ENCODE measurements at places on chromosomes 2 and 18. TPM values are rescaled to one million over a fixed set of nuclear protein-coding genes. Genes with fewer than 3 reads are reported as not detected.
A peak's percentile ranks its signal among the peaks of the same experiment; 100 is the strongest.

Gene UGT1A7
- total RNA-seq: not detected

Gene COBLL1
- total RNA-seq: 16.3 TPM

Gene NFATC1
- total RNA-seq: 2.2 TPM

Gene SCG2
- total RNA-seq: not detected

Gene MERTK
- total RNA-seq: 9.0 TPM

Gene INO80B
- 7.0 TPM for total RNA-seq

Gene TTN
- total RNA-seq: 3.0 TPM

Gene TMEM247
- not detected for total RNA-seq

Gene SLC5A7
- total RNA-seq: under 0.01 TPM

Gene SNORC
- 2.7 TPM for total RNA-seq

Gene TMEFF2
- not detected for total RNA-seq

GRCh38 chr18:76484749-76485387 is 10.2 kb downstream of the ZNF516 start:
- H3K27ac ChIP-seq: no peak overlapping the region

GRCh38 chr2:54206596-54206995 is 49.4 kb downstream of the TSPYL6 start:
- no peaks in the 10 kb centered on the region for H3K27me3 ChIP-seq
- no peak overlapping the region for H3K4me3 ChIP-seq
- no peak for DNase-seq
- peaks cover 2% of the 10 kb centered on the region for H3K4me1 ChIP-seq

GRCh38 chr18:6871566-6871965 is 142.1 kb downstream of the ARHGAP28 start:
- H3K27me3 ChIP-seq: no peaks in the 10 kb centered on the region
- H3K27ac ChIP-seq: no peak overlapping the region
- no peaks in the 10 kb centered on the region for H3K36me3 ChIP-seq
- no peak overlapping the region for H3K4me3 ChIP-seq
- DNase-seq: no peak

- no peaks in the 10 kb centered on the region for H3K27me3 ChIP-seq
- H3K4me3 ChIP-seq: no peak overlapping the region
- no peak overlapping the region for H3K27ac ChIP-seq
- H3K36me3 ChIP-seq: no peaks in the 10 kb centered on the region
- no peaks in the 10 kb centered on the region for H3K4me1 ChIP-seq
Measured at GRCh38 chr2:109380502-109381326, 233.1 kb downstream of the SEPTIN10 start.

DNA sequence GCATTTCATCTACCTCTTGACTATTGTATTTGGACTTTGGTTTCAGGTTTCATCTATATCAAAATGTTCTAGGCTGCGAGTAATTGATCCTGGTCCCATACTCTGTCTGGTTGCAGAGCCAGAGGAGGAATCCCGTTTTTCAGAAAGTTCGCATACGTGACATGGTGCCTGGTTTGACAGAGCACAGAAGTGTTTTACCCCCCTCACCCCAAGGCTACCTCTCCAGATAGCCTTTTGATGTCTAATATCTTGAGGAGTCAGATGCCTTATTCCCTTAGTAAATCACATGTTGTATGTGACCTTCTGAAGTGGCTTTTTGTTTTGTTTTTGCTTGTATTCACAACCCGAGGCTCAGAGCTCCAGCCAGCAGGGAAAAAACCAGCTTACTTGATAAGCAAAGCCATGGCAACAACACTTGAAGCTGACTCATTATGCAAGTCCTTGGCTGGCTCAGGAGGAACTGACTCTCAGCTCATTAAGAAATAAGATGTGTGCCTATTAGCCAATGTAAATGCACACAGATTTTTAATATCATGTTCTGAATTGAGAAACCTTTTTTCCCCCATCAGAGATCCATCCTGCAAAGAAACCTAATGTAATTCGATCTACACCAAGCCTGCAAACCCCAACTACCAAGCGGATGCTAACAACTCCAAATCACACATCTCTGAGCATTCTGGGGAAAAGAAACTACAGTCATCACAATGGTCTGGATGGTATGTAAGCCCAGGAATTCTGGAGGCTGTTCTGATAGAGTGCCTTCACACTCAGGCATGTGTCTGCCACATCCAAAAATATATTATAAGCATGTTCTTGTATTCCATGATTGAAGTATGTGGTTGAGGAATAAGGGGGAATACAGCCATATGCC is 41.4 kb downstream of the OXER1 start:
- no peak overlapping the region for H3K27ac ChIP-seq
- H3K27me3 ChIP-seq: no peaks in the 10 kb centered on the region
- H3K4me1 ChIP-seq: no peaks in the 10 kb centered on the region
- no peaks in the 10 kb centered on the region for H3K36me3 ChIP-seq

DNA sequence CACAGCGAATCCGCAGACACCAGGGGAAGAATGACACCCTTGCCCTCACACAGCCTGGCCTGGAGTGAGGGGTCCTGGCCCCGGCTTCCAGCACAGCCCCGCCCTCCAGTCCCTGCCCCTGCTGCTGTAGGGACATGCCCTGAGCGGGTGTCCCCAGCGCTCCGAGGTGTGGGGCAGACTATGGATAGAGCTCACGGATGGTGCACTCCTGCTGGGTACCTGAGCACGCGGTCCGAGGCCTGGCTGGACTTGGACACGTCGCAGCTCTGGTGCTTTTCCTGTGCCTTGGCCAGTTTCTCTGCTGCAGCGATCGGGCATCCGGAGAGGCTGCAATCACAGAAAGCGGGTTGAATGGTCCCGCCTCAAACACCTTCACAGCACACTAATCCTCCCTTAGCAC is 165.7 kb upstream of the PXDN start:
- no peaks in the 10 kb centered on the region for H3K27me3 ChIP-seq
- no peak overlapping the region for H3K4me3 ChIP-seq
- H3K27ac ChIP-seq: no peak overlapping the region

DNA sequence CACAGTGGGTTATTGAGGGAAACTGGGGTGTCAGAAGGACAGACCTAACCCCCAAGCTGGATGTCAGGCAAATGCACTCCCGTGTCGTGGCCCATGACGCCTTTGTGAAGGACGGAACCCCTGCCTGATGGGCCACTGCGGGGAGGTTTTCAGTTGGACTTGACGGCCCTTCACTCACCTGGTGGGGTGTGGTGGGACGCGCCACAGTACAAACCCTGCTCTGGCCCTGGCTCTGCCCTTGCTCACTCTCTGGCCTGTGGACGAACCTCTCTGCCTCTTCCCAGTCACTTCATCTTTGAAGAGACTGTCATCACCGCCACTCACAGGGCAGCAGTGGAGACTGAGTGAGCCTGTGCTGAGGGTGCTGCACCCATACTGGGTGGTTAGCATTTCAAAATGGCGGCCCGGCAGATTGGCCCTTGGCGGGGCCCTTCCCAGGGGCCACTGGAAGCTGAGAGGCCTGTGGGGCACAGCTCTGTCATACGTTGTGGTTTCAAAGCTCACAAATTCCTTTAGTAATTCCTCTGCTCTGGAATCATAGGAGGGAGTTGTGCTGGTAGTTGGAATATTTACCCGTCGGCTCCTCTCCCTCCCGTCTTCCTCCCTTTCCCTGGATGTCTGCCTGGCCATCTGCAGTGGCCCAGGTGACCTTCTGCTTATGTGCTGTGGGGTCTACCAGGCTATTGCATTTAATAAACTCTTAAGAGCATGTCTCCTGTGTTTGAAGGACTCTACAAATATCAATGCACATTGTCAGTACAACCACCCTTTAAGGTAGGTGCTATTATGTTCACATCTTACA is 200.6 kb downstream of the CTIF start:
- no peak overlapping the region for H3K4me3 ChIP-seq
- H3K4me1 ChIP-seq: no peaks in the 10 kb centered on the region
- H3K27ac ChIP-seq: no peak overlapping the region
- H3K27me3 ChIP-seq: no peaks in the 10 kb centered on the region
- H3K36me3 ChIP-seq: no peaks in the 10 kb centered on the region

DNA sequence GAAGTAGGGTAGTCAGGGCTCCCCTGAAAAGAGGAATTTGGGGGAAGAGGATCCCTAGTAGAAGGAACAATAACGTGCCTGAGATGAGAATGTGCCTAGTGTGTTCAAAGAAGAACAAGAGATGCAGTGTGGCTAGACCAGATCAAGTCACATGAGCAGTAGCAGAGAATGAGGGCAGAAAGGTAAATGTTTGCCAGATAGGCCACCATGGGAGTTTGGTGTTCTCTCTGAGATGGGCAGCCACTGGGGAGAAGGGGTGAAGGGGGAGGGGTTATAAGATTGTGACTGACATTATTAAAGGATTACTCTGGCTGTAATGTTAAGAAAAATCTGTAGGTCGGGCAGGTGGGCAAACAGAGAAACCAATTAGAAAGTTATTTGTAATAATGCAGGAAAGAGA is 166.0 kb downstream of the LCLAT1 start:
- no peaks in the 10 kb centered on the region for H3K4me1 ChIP-seq
- no peaks in the 10 kb centered on the region for H3K27me3 ChIP-seq
- no peak overlapping the region for H3K27ac ChIP-seq
- H3K4me3 ChIP-seq: no peak overlapping the region
- no peak for DNase-seq

DNA sequence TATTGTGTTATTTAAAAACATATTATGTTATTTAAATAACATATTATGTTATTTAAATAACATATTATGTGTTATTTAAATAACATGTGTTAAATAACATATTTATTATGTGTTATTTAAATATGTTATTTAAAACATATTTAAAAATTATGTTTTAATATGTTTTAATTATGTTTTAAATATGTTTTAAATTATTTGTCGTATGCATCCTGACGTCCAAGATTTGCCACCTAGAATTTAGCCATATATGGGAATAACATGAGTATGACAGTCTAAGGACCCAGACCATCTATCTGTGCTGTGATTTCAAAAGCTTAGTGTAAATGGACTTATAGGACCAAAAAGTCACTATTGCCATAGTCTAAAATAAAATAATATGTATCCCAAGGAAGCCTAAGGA is 484.3 kb upstream of the KLHL29 start:
- H3K4me3 ChIP-seq: no peak overlapping the region
- no peak for DNase-seq
- H3K27me3 ChIP-seq: no peaks in the 10 kb centered on the region
- H3K36me3 ChIP-seq: no peaks in the 10 kb centered on the region
- H3K27ac ChIP-seq: no peak overlapping the region

GRCh38 chr2:40488927-40489677 is 37.2 kb upstream of the SLC8A1 start:
- H3K27me3 ChIP-seq: no peaks in the 10 kb centered on the region
- H3K27ac ChIP-seq: peak overlapping the region; percentile 29
- H3K4me3 ChIP-seq: peak overlapping the region; percentile 28

DNA sequence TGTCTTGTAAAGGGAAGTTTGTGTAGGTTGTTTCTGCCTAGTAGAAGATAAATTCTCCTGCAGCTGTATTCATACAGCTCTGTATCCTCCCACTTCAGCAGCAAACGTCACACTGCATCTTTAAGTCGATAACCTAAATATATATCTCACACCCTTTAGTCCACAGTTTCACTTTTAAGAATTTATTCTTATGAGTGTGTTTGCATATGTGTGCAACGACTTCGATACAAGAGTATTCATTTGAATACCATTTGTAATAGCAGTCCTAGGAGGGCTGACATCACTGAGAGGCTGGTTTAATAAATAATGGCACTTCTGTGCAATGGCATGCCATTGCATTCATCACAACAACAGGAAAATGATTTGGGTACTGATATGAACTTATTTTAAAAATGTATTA is 63.8 kb upstream of the MSH6 start:
- no peaks in the 10 kb centered on the region for H3K36me3 ChIP-seq
- no peak overlapping the region for H3K4me3 ChIP-seq
- no peak for DNase-seq
- no peak overlapping the region for H3K27ac ChIP-seq
- H3K27me3 ChIP-seq: no peaks in the 10 kb centered on the region
- no peaks in the 10 kb centered on the region for H3K4me1 ChIP-seq

DNA sequence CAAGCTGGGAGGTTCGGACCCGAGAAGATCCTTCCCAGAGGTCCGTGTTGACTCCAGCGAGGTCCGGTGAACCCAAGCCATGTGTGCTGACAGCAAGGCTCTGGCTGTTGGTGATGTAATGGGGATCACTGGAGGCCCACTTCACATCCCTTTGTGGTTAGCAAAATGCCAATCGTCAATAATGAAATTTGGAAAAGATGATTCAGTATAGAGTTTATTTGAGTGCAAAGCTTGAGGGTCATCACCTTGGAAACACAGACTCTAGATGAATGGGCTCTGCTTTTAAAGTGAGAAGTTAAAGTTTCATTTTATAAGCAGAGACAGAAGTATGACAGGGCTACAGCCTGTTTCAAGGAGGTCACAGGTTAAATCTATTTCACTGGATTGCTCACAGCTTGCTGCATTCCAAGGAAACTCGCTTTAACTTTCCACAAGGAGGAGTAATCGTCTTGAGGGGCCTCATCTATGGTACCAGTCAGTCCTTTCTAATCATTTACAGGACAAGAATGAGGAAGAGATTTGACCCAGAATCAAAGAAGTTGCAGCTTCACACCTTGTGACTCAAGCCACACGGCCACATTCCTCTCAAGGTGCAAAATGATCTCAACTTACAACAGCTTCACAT is 140.5 kb downstream of the TPO start:
- no peaks in the 10 kb centered on the region for H3K27me3 ChIP-seq
- H3K27ac ChIP-seq: no peak overlapping the region
- DNase-seq: no peak
- H3K4me3 ChIP-seq: no peak overlapping the region
- peaks cover 17% of the 10 kb centered on the region for H3K4me1 ChIP-seq
- no peaks in the 10 kb centered on the region for H3K36me3 ChIP-seq

- no peak for DNase-seq
- peak overlapping the region; percentile 85 for H3K27ac ChIP-seq
- H3K4me1 ChIP-seq: peaks cover 24% of the 10 kb centered on the region
- no peaks in the 10 kb centered on the region for H3K27me3 ChIP-seq
- H3K4me3 ChIP-seq: peak overlapping the region; percentile 17
Measured at GRCh38 chr18:12820506-12820905, 63.5 kb downstream of the PTPN2 start.

- no peak for DNase-seq
- H3K27me3 ChIP-seq: no peaks in the 10 kb centered on the region
- no peak overlapping the region for H3K4me3 ChIP-seq
- no peaks in the 10 kb centered on the region for H3K36me3 ChIP-seq
Measured at GRCh38 chr2:51145761-51146160, 113.8 kb upstream of the NRXN1 start.

GRCh38 chr2:112679484-112679883 is 33.7 kb downstream of the SLC20A1 start:
- no peak for DNase-seq
- H3K27me3 ChIP-seq: no peaks in the 10 kb centered on the region
- no peak overlapping the region for H3K27ac ChIP-seq
- H3K4me3 ChIP-seq: no peak overlapping the region

DNA sequence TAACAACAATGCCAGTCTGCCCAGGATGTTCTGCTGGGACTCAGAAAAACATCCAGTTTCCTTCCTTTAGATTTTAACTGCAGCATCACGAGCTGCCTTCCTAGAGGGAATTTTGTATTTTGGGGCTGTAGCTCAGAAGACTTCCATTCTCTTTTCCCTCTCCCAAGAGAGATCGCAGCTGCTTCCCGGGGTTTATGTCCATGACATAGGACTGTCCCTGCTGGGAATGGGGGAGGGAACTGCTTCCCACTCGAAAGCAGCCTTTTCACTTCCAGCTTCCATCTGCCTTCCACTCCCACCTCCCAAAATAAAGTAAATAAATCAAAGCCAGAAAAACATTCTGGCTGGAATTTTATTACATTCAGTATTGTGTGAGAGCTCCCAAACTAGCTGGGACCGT is 52.4 kb downstream of the LIMS1 start:
- H3K36me3 ChIP-seq: no peaks in the 10 kb centered on the region
- no peaks in the 10 kb centered on the region for H3K27me3 ChIP-seq
- peaks cover 8% of the 10 kb centered on the region for H3K4me1 ChIP-seq

All from liver (tissue), 10 donors.